Stimulated activated CD8-positive, alpha-beta memory T cell treated with anti-CD3 and anti-CD28 coated beads, Interleukin-7, amount 100 ng/mL, for 1 hour (primary cell): ENCODE measurements at places on chromosomes 2 and 18.

GRCh38 chr2:190693533-190694232, 44.8 kb downstream of the NAB1 start:
- DNase-seq = no peak

DNA sequence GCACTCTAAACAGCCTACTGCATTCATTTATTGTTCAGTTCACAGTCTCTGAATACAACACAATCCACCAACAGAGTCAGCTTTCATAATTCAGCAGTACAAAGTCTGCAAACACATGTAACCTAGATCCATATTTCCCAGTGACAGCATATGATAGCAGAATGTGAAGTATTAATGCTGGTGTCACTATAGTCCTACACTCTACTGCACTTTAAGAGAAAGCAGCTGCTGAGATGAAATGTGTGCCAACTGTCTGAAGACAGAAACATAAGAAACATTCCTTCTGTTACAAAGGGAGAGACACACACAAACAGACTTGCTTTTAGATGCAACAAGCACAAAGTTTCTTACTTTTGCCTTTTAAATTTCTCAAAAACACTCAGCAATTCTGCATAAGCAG, 441.8 kb downstream of the ZEB2 start:
- no peak for DNase-seq

DNA sequence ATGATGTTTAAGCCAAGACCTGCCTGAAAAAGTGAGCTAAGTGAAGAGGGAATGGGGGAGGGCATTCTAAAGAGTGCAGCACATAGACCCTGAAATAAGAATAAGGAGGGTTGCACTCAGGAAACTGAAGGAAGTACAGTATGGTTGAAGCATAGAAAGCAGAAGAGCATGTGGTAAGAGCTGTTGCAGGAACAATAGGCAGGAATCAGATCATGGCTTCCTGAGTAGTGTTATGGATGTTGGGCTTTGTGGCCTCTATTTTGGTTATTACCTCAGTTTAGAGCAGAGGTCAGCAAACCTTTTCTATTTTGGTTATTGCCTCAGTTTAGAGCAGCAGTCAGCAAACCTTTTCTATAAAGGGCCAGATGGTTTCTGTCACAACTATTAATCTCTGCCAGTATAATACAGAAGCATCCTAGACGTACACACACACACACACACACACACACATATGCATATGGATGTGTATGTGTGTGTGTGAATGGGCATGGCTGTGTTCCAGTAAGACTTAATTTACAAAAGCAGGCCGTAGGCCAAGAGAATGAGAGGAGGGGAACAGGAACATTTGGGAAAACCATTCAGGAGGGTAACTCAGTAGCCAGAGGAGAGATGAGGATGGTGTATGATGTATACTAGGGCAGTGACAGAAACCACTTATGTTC, 91.1 kb upstream of the MYO3B start:
- no peak for DNase-seq

DNA sequence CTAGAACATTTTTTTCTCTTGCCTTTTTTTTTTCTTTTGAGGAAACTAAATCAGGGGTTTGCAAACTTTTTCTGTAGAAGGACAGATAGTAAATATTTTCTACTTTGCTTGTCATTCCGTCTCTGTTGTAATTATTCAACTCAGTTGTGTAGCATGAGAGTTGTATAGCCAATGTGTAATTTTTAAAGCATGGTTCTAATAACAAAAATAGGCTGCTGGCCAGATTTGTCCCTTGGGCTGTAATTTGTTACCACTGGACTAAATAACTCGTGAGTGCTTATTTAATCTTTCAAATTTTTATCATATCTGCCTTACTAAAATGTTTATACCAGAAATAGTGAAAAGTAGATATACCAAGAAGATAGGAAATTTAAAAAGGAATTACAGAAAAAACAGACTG, 43.0 kb downstream of the CCDC148 start:
- no peak for DNase-seq

DNA sequence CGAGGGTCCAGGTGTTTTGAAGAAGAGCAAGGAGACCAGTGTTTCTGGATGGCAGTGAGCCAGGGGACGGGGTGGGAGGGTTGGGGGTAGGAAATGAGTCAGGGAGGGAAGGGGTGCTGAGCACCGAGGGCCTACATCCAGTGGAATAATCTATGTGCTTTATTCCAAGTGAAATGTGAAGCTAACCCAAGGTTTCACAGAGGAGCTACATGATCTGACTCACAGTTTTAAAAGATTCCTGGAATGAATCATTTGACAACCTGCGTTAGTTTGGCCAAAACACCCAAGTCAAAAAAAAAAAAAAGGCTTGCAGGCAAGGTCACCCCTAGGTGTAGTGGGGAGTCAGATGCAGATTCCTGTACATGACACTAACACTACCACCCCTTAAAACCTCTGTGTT, 419.7 kb upstream of the MEX3C start:
- no peak for DNase-seq

DNA sequence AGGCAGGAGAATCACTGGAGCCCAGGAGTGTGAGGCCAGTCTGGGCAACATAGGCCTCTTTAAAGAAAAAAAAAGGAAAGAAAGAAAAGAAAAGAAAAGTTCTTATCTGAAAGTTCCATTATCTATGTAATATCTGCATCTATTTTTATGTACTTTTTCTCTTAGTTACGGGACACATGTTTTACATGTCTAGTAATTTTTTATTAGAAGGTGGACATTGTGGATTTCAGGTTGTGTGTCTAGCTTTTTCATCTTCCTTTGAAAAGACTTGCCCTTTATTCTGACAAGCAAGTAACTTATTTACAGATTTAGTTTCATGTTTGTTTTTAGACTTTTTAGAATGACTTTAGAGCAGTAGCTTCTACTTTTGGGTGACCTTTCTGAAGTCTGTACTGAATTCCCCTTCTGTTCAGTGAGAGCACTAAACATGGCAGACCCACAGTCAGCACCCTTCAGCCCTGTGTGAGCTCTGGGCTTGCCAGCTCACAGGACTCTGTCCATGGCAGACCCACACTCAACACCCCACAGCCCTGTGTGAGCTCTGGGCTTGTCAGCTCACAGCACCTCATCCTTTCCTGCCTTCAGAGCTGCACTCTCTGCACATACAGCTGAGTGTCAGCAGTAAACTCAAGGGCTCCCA, 17.5 kb downstream of the TRAPPC12 start:
- no peak for DNase-seq

- DNase-seq = no peak
Measured at GRCh38 chr2:232875256-232876121, 5.4 kb downstream of the SNORC start.

DNA sequence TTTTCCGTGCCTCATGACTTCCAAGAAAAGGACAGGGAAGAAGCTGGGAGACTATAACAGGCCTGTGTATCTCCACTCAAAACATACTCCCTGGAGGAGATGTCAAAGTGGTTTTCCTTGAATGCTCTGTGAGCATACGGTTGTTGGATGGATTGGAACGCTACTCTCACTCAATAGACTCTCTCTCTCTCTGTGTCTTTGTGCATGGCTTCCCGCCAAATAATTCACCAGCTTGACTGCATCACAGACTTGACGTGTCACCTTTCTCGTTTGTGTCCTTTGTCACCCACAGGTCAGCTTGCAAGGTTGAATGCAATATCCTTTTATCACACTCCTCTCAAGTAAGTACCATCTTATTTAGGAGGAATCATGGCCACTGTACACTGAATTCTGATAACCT, 156.8 kb upstream of the MAPRE2 start:
- no peak for DNase-seq

- no peak for DNase-seq
Measured at GRCh38 chr2:189204322-189204941, 24.9 kb upstream of the COL5A2 start.

GRCh38 chr2:216670266-216671080, 24.9 kb downstream of the IGFBP5 start:
- no peak for DNase-seq

DNA sequence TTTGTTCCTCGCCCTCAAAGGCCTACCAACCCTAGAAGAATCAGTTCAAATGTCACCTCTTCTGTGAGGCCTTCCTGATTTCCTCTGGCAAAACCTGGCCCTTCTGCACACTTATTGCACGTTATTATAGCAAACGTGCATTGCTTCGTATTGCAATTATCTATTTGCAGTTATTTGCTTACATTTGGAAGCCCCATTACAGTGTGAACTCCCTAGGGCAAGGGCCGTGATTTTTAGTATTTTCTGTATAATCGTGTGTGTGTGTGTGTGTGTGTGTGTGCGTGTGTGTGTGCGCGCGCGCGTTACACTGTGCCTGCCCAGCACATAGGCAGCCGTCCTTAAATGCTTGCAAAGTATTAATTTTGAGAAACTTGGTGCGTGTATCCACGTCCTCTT, 460 bp upstream of the SEMA4F start:
- no peak for DNase-seq

DNA sequence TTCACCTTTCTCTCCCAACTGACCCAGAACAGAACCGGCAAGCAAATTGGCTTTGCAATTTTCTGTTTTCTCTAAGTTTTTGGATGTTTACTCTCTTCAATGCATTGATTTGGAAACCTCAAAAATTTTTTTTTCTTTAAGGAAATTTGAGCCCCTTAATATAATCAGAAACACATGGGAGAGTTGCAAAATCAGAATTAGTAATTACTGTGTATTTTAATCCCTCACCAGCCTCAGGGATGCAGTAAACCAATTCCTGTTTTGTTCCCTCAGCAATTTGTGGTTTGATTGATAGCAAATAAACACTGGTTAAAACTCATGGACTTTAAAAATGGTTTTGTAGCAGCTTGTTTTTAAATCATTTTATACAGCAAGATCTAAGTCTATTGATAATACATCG, 281.5 kb downstream of the NEDD4L start:
- no peak for DNase-seq

DNA sequence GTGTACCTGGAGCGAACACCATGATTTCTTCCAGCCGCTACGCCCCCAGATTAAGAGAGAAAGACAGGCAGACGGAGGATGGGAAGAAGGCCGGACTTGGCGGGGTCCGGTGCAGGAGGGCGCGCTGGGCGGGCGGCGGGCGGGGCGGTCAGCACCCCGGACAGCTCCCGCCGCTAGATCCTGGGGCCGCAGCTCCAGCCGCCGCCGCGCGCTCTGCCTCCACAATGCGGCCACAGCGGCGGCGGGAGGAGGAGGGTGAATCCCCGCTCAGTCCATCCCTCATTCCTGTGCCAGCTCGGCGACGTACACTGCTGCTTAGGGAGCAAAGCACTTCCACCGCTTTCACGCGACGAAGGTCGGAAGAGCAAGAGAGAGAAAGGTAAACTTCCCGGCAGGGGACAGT, at the start of gene AKAIN1:
TSS of gene AKAIN1 (minus strand) at position 226 of the 403 bp plus-strand sequence. CDS start at position 22, 204 bp downstream.
- DNase-seq = no peak

- no peak for DNase-seq
Measured at GRCh38 chr2:227177592-227178336, 13.3 kb downstream of the COL4A3 start.

DNA sequence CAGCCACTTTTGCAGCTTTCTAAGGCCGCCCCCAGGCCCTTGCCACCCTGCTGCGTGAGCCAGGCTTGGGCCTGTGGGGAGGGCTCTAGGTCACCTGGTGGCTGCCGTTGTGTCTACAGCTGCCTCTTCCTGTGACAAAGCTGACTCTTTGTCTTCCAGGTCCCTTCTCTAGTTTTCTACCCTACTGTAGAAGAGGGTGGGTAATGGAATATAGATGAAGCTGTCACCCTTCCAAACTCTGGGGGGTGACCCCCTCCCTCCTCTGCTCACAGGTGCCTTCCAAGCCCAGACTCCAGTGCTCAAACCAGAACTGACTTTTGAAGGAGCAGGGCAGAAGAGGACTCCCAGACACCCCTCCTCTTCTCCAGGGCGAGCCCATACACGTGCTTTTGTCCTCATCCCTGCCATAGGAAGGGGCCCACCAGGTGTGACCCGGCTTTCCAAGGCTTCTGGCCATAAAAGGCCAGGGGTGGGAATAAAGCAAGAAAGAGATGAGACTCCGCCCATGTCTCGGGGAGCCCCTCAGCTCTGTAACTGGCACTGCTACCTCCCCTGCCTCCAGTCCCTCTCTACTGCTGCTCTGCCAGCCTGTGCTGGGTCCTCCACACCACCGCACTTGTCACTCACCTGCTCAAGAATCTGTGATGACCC, 17.9 kb upstream of the SDC1 start:
- no peak for DNase-seq

DNA sequence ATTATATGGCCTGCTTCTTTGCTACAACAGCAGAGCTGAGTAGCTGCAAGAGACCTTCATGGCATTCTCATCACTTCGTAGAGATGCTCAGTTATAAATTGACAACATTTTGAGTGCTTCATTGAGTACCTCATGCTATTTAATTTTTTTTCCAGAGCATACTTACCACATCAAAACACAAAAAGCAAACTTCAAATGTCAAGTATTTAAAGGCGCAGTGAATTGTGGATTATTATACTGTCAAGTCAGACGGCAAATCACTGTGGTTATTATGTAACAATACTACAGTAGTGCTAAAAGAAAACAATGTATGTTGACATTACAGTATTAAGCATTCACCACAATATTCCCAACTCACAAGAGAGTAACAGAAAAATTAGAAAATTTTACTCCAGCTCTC, 12.5 kb downstream of the ZC3H8 start:
- DNase-seq = no peak

GRCh38 chr2:124272261-124272841, 247.3 kb downstream of the CNTNAP5 start:
- DNase-seq = no peak

DNA sequence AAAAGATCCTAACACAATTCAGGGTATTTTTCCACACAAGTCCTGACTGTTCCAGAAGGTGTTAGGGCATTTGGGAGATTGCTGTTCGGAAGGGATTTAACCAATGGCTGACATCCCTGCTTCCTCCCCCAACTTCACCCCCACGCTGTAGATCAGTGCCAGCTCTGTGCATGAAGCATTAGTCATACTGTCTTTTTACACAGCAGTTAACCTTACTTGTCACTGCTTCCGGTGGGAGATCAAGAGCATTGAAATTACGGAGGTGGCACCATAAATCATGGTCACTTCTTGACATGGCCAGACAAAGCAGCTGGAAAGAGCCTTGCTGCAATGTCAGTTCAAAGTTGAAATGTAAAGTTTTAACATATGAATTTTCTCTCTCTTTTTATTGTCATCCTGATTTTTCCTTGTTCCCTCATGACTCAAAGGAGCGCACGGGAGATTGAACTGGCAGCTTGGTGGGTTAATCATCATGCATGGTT, 70.2 kb downstream of the HRH4 start:
- DNase-seq = no peak

DNA sequence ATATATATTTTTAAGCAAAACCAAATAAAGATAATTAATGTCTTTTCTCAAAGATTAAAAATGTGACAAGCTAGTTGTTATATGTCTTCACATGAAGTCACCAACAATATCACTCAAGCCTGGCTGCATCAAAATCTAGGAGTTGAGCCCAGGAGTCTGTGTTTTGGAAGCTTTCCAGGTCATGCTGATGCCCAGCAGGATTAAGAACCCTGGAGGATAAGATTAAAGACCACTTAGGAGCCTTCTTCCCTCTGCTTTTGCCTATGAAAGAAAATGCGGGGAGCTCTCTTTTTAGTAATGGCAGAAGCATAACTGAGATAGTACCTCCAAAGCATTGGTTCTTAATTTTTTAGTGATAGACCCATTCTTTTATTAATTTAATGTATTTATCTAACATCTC, 157.4 kb downstream of the ASXL3 start:
- DNase-seq = no peak
